ENCODE measurements at places on chromosomes 7 and 10. TPM values are rescaled to one million over a fixed set of nuclear protein-coding genes. Genes with fewer than 3 reads are reported as not detected.

DNA sequence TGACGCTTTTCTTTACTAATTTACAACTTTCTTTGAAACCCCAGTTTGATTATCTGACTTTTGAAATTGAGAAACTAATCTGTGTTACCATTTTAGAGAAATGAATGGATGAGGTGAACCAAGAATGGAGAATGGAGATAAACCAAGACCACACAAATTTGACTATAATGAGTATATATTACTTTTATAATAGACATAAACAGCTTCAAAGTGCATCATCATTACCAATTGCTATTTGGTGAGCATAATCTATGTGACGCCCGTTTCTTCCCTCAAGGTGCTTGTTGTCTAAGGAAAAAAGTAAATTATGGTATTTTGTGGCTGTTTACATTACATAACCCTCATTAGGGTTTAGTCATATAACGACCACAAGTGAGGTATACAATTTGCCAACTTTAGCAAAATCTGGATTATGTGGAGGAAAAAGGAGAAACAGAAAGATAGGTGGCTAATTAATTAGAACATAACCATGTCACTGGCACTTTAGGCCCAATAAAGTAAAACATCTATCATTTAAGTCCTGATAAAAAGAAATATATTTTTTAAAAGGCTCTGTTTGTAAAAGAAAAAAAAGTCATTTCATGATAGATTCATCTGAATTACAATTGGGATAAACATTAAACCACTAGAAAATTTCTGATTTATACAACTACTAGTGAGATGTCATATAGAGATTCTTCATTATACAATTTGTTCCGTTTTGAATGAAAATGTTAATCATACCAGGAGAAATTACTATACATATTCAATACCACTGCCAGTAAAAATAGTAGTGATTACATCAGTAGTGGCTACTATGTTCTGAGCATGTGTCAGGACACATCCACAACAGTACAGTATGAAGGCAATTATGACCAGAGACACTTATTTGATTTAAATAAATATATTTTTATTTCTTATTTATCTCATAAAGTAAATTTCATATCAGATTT is 118.2 kb upstream of the FAM133B start:
- no peak for DNase-seq

DNA sequence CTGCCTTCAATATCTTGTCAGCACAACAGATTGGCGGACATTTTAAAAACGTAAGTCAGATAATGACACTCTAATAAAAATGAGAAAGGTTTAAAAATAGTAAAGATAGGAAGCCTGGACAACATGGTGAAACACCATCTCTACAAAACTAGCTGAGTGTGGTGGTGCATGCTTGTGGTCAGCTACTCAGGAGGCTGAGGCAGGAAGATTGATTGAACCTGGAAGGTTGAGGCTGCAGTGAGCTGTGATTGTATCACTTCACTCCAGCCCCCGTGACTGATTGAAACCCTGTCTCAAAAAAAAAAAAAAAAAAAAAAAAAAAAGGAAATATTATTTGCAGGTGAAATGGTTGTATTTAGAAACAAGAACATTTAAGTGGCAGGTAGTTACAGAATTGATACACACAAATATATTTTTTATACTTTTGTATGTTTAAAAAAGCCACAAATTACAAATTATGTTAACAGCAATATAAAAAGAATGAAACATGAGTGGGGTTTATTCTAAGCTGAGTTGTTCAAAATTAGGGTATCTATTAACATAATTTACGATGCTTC is 141.9 kb downstream of the ADK start:
- no peak for DNase-seq

DNA sequence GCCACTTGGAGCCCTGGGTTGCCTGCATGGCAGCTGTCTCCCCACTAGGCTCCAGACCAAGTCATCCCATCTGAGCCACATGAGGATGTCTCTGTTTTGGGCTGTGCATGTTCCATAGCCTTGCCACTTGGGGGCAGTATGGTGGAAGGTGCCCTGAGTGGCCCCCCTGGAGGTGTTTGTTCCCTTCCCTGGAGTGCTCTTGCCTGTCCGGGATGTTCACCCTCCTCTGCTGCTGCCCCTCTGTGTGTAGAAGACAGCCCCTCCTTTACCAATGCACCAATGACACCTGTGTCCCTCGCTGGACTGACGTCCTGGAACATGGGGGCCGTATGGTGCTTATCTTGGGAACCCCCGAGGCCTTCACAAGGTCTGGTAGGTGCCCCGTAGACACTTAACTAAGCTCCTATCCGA is 100.2 kb downstream of the ACTR3B start:
- no peak for DNase-seq

DNA sequence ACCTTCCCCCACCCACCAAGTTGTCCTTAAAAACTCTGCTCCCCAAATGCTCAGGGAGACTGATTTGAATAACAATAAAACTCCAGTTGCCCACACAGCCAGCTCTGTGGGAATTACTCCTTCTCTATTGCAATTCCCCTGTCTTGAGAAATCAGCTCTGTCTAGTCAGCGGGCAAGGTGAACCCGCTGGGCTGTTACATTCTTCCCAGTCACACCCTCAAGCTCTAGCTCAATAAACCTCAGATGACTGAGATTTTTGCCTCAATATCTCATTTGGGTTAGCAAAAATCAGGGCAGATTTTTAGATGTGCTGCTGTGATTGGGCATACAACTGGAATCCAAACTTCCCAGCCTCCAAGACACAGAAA is 32.9 kb downstream of the SVOPL start:
- no peak for DNase-seq

DNA sequence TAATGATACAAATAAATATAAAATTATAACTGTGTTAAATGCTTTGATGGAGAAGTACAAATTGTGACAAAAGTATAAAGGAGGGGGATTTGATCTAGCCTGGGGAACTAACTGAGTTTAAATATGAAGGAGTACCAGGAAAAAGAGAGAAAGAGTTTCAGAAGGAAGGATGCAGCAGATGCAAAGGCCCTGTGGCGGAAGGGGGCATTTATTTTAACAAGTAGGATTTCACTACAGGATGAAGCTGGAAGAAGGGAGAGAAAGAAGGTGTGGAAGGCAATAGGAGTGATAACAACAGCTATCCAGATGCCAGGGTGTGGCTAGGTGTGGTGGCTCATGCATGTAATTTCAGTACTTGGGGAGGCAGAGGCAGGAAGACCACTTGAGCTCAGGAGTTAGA is 55.8 kb downstream of the AKR1B1 start:
- no peak for DNase-seq

GRCh38 chr10:66827353-66827752 is 98.5 kb upstream of the LRRTM3 start:
- DNase-seq = no peak

DNA sequence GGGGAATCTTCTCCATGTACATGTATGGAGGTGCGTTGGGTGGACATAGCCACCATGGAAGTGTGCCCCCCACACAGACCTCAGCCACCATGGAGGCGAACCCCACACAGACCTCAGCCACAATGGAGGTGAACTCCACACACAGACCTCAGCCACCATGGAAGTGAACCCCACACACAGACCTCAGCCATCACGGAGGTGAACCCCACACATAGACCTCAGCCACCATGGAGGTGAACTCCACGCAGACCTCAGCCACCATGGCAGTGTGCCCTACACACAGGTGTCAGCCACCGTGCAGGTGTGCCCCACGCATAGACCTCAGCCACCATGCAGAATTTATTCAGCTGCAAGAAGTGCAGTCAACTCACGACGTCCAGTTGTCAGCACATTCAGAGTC is 339.7 kb downstream of the ACTR3B start:
- DNase-seq = no peak

GRCh38 chr7:125568799-125569198 is 639.2 kb upstream of the POT1 start:
- DNase-seq = no peak

- DNase-seq = no peak
Observed at GRCh38 chr7:129902788-129903422, 49.9 kb downstream of the UBE2H start.

OR2A5 gene
- 0.04 TPM for polyA plus RNA-seq

DGKB gene
- polyA plus RNA-seq = 2.5 TPM

WNT8B gene
- 1.1 TPM for polyA plus RNA-seq

ZNF804B gene
- 0.46 TPM for polyA plus RNA-seq

LRRC18 gene
- polyA plus RNA-seq = 0.17 TPM

MGMT gene
- polyA plus RNA-seq = 15.7 TPM

PRPS1L1 gene
- polyA plus RNA-seq = not detected

PDE6C gene
- 0.24 TPM for polyA plus RNA-seq

GCK gene
- 3.6 TPM for polyA plus RNA-seq
